ENCODE measurements at places on chromosomes 3 and 15.

- no peak for DNase-seq
Measured at GRCh38 chr15:40511472-40512133, 40.8 kb downstream of the CHST14 start.

- peak; percentile 4 for DNase-seq
Measured at GRCh38 chr3:58414538-58415197, 19.0 kb downstream of the PDHB start.

DNA sequence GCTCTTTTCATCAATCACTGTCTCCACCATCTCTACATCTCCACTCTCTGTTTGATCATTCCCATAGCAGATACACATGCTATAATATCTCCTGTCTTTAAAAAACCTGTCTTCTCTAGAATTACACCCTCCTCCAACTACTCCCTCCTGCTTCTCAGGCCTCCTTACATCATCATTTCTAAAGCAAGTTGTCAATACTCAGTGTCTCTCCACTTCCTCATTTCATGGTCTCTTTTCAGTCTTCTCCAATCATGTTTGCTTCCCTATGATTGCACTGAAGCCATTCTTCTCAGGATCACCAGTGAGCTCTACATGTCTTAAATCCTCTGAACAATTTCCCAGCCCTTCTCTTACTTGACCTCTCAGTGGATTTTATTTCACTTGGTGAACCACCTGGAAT lies 87.0 kb upstream of the ZNF280D start:
- no peak for DNase-seq

- DNase-seq: peak; percentile 24
Measured at GRCh38 chr3:109563149-109563548, 225.8 kb upstream of the DPPA4 start.

GRCh38 chr15:40054605-40054854 lies 15.5 kb upstream of the SRP14 start:
- DNase-seq: no peak

GRCh38 chr3:161389445-161390035 lies 18.2 kb upstream of the SPTSSB start:
- no peak for DNase-seq

GRCh38 chr3:58441514-58442450 lies 8.2 kb upstream of the PDHB start:
- DNase-seq: no peak

- DNase-seq: peak; percentile 68
Measured at GRCh38 chr3:71444028-71444860, 139.3 kb downstream of the FOXP1 start.

DNA sequence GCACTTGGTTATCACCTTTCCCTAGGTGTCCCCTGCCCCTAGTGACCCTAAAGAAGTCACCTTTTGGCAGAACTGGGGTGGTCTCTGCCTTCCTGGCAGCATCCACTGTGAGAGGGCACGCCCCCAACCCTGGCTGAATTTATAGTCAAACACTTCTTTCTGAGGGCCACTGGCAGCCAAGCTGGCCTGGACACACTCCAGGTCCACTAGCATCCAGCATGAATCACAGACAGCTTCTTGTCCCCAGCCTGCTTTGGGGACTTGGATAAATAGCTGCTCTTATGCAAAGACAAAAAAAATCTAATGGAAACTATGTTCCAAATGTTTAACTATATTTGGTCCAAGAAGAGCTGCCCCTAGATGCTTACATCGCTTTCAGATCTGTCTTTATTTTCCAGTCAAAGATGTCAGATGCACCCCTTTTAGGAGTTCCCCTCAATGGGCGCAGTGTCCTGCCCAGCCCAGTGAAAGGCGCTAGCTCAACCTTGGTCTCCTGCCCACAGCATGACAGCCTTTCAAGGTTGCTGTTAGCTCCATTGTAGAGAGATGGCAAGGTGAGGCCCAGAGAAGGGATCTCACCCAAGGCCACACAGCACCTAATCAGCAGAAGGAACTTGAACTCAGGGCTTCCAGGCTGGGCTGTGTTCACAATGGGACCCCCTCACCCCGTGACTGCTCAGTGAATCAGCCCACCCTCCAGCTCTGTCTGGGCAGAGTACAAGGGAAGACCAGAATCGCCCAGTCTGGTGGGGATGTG lies 7.0 kb downstream of the RASL12 start:
- no peak for DNase-seq

DNA sequence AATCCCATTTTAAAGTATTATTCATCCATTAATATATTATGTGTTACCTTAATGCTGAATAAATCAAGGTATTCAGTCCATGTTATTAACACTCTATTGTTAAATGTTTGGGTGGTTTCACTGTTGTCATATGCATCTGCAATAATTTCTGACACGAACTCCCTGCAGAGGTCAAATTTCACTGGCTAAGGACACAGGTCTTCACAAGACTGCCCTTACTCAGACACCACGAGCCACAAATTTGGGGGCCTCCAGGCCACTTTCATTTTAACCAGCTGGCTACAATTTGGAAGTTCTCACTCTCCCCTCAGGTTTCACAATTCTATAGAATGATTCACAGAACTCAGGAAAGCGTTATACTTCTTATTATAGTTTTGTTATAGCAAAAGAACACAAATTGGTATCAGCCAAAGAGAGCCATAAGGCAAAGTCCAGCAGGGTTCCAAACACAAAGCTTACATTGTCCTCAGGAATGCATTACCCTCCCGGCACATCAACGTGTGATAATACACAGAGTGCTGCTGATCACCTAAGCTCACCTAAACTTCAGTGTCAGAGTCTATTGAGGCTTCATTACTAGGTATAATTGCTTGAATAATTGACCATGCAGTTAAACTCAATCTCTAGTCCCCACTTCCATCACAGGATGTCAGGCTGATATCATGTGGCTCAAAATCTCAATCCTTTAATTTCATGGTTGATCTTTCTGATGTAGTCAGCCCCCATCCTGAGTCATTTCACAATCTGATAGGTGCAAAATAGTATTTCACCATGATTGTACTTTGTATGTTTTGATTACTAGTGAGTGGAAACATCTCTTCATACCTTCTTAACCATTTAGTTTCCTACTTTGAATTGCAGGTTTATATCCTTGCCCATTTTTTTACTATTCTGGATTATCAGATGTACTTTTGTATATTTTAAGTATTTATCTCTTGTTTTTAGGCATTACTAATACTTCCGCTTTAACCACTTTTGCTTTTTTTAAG lies 441.4 kb upstream of the AGTR1 start:
- no peak for DNase-seq

Measured in thymus (tissue), 14 donors.